ENCODE measurements at places on chromosomes 16 and 17.

GRCh38 chr17:82149401-82150099 lies 51.5 kb upstream of the FASN start:
- no peak for DNase-seq

- DNase-seq: no peak
These were observed 9.8 kb downstream of the SPHK1 start for GRCh38 chr17:76394166-76394565.

- DNase-seq: no peak
These were observed 1.4 kb downstream of the RAB11FIP3 start for GRCh38 chr16:426906-427249.

DNA sequence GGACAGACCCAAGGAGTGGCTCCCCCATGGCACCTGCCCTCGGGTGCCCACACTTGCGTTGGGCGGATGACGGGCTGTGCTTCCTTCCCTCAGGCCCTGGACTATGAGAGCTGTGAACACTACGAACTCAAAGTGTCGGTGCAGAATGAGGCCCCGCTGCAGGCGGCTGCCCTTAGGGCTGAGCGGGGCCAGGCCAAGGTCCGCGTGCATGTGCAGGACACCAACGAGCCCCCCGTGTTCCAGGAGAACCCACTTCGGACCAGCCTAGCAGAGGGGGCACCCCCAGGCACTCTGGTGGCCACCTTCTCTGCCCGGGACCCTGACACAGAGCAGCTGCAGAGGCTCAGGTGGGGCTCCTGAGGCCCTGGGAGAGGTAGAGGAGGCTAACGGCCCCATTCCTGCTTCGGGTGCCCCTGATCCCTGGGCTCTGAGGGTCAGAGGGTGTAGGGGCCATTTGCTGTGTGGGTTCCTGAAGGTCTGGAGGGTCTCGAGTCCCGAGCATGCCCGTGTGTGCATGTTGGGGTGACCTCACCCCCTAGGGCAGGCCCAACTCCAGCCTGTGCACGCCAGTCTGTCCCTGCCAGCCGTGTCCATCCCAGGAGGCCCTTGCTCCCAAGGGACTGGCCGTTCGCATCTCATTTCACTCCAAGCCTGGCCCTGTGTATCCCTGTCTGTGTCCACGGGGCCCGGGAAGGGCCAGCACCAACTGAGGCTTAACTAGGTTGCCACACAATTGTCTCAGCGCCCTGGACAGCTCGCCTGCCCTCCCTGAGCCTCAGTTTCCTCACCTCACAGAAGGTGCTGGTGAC lies 10.0 kb downstream of the SLC22A31 start:
- no peak for DNase-seq

DNA sequence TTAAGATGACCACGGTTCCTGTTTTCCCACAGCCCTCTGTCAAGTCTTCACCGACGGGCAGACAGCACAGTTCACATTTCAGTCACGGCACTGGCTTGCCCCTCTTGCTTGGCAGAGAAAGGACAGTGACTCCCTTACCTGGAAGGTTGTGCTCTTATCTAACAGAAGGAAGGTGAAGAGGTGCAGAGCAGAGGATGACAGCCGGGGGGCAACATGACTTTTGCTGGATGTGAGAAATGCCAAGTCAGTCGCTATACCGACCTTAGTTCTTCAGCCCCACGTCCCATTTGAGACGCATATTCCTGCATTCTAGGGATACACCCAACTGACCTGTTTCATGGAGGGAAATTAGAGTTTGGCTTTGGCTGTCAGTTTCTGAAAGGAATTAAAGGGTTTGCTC lies 492.3 kb downstream of the NPIPA7 start:
- no peak for DNase-seq

DNA sequence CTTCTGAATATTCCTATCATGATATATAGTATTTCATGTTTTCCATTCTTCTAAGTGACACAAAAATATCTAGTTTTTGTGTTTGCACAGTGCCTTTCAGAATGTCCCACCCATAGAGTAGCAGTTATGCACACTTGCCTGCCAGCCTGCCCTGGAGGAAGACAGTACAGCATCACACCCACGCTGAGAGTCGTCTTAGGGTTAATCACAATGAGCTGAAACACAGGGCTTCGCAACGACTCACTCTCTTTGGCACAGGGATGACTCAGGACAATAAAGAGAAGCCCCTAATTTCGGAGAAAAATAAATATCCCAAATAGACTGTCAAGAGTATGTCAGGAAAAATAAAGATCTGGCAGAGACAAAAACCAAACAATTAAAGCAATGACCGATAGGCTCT lies 11.6 kb upstream of the NDUFAB1 start:
- DNase-seq: no peak

DNA sequence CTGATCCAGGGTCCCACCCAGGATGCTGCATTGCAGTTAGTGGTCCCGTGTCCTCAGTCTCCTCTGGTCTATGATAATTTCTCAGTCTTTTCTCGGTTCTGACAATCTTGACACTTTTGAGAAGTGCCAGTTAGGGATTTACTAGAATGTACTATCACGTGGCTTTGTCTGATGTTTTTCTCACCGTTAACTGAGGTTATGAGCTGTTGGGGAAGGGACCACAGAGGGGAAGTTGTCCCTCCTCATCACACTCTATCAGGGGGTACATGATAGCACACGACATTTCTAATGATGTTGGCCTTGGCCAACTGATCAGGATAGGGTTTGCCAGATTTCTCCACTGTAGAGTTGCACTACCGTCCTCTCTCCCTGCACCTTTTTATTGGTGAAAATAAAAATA lies 250.9 kb upstream of the SDK2 start:
- no peak for DNase-seq

GRCh38 chr16:67888331-67888730 lies 3.6 kb downstream of the NRN1L start:
- no peak for DNase-seq

- no peak for DNase-seq
These were observed 188.0 kb upstream of the GSE1 start for GRCh38 chr16:85425074-85425662.

GRCh38 chr16:273547-274421 lies 2.0 kb downstream of the RGS11 start:
- DNase-seq: no peak

GRCh38 chr16:15482068-15482747 lies 47.8 kb downstream of the BMERB1 start:
- no peak for DNase-seq

DNA sequence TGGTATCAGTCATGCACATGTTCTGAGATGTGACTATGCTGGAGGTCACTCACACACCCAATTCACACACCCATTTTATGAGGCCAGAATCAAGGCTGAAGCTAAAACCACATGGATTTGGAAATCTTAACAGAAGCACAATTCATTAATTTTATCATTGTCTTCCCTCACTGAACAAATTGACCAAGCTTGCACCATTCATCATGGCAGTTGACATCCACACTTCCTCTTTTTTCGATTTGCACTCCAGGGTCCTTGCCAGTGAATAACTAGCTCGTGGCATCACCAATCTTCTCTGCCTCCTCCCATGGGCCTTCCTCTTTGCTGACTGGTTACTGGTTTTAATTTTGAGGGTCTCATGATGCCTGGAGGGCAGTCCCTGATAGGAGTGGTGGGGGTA lies 123.0 kb upstream of the ASIC2 start:
- DNase-seq: no peak

- DNase-seq: no peak
These were observed 13.6 kb downstream of the CDRT4 start for GRCh38 chr17:15453782-15454181.

- peak; percentile 52 for DNase-seq
These were observed 56.3 kb upstream of the SMIM36 start for GRCh38 chr17:55567240-55568214.

DNA sequence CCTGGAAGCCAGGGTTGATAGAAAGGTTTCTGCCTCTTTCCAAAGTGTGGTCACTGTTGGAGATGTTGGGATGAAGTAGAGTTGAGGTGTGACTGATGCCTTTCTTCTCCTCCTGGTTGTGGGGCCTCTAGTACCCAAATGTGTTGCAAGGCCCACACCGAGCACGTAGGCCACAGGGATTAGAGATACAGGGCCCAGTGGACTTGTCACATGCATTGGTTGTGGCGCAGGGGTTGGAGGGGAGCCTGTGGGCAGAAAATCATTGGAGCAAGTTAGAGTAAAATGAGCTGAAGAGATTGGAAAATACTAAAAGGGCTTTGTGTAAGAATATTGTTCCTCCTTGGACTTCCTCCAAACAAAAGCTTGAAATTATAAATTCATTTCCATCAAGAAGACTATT lies 4.6 kb downstream of the KRT33A start:
- no peak for DNase-seq

DNA sequence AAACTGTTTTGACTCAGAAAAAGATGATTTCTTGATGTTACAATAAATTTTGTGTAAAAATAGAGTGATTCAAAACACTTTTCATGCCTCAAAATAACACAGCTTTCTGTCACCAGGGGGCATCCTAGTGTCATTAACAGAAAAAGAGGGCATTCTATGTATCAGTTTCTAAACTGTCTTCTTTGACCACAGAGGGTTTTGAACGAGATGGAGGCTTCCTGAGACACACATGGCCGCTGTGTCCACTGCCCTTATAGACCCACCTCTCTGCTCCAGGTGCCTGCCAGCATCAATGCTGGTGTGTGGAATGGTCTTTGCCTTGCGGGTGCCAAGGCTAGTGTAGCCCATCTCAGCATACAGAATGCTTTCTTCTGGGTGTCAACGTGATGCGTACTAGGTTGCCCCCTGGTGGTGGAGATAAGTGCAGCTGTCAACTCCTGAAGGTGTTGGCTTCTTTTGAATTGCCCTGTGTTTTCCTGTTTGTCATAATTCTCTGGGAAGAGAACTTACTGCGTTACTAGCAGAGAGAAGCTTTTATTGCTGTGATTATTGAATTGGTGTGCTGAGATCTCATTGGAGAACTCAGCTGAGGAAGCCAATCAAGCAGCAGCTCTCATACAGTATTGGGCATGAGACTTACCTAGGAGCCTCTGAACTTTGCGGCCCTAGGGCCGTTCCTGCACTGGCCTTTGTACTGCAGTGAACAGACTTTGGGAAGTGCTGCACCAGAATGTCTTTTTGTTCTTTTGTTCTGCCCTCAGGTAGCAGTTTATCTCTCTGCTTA lies 38.6 kb downstream of the USP10 start:
- peak; percentile 30 for DNase-seq

DNA sequence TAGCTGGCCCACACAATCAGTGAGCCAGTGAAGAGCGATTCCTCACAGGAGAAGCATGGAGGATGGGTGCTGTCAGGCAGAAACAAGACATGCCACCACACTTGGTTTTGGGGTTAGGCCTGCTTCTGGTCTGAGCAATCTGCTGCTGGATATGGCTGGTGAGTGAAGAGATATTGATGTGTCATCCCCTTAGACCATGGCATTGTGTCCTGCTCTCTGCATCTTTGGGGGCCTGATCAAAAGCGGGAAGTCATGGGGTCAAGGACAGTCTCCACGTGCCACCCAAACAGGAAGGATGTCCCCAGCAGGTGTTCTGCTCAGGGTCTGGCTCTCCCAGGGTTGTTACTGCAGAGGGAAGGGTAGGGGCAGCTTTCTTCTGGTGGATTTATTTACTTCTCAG lies 140.7 kb downstream of the PRKCB start:
- no peak for DNase-seq

DNA sequence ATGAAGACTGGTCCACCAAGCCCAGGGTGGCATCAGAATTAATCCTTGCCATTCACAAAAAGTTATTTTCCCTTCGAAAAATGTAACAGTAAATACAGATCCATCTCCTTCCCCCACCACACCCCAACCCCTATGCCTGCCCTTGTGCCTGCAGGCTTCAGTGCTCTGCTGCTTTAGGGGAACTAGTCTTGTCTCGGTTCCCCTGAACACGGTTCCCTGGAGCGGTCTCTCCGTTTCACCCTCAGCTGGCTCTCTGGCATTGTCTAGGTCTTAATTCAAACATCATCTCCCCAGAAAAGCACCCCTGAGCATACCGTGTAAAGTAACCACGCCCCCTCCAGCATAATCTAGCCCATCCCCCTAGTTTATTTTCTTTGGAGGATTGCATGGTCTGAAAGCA lies 25.8 kb downstream of the EMP2 start:
- no peak for DNase-seq

DNA sequence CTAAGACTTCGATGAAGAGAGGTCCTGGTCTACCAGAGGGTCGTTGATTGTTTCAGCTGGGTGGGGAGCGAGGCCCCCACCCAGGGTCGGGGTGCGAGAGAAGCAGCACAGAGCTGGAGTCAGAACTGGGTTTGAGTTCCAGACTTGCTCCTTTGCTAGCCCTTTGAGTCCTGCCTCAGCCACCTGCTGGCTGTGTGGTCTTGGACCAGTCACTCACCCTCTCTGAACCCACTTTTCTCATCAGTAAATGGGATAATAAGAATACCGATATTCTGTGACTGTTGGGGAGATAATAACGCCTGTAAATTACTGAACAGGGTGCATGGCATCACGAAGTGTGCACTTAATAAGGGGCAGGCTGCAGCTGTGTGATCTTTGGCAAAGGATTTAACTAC lies 427 bp upstream of the MMP28 start:
- DNase-seq: no peak

DNA sequence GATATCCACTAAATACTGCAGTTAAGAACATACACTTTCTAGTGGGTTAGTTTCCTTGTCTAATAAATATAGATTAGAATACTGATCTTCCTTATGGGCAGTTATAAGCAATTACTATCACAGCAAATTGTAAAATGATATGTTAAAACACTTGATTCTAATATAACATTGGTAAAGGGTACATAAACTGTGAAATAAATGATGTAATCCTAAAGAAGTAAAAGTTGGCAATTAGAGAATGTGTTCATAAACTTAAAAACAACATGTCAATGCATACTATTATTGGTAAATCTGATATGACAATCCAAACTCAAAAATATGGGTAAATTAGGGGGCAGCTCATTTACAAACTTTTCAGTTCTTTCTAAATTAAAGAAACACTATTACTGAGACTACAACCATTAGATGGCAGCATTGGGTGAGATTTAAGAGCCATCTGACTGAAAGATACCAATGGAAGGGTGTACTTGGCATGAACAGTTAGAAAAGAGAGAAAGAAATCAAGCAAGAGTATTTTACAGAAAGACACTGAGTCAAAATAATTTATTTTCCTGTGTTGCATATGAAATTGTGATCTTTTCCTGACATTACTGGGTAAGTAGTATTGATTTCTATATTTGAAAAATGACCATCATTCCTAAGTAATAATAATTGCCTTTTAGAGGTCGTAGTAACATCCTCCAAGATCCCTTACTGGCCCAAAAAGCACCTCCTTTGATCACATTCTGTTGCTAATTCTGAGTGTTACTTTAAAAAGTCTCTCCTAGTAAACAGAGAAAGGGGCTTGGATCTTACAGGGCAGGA lies 119.6 kb downstream of the SPAG9 start:
- DNase-seq: no peak

- DNase-seq: no peak
These were observed 201.0 kb upstream of the WSCD1 start for GRCh38 chr17:5869041-5869745.

- DNase-seq: no peak
These were observed 77.3 kb downstream of the MPRIP start for GRCh38 chr17:17119533-17119932.

- no peak for DNase-seq
These were observed 446 bp upstream of the PSMD11 start for GRCh38 chr17:32443827-32444300.

GRCh38 chr17:46788796-46789195 lies 29.7 kb downstream of the WNT3 start:
- DNase-seq: no peak

Data from NCI-H187 (cell line).